ENCODE measurements at places on chromosomes 1 and 21. TPM values are rescaled to one million over a fixed set of nuclear protein-coding genes. Genes with fewer than 3 reads are reported as not detected.

Gene NMNAT1
- total RNA-seq: 5.7 TPM

Gene CFHR1
- not detected for total RNA-seq

Gene TTC24
- total RNA-seq: not detected

Gene BCL2L15
- 0.36 TPM for total RNA-seq

Gene NBPF10
- total RNA-seq: 0.73 TPM

Gene CNKSR1
- 0.33 TPM for total RNA-seq

Gene ATP1A2
- not detected for total RNA-seq

Gene TSNAX
- total RNA-seq: 119 TPM

Gene B3GALT5
- not detected for total RNA-seq

Gene PROK1
- not detected for total RNA-seq

Gene LZIC
- total RNA-seq: 36.3 TPM

Gene KCNJ15
- 0.31 TPM for total RNA-seq

Gene GNAT2
- 0.15 TPM for total RNA-seq

Gene NCAM2
- total RNA-seq: 34.2 TPM

Gene PTPRU
- 27.0 TPM for total RNA-seq

Gene CNR2
- not detected for total RNA-seq

Gene HPCAL4
- total RNA-seq: under 0.01 TPM

All from melanocyte of skin (primary cell).